ENCODE measurements at places on chromosomes 6 and 20. TPM values are rescaled to one million over a fixed set of nuclear protein-coding genes. Genes with fewer than 3 reads are reported as not detected.

- no peak for DNase-seq
Measured at GRCh38 chr20:24651171-24651975, 181.9 kb downstream of the SYNDIG1 start.

DNA sequence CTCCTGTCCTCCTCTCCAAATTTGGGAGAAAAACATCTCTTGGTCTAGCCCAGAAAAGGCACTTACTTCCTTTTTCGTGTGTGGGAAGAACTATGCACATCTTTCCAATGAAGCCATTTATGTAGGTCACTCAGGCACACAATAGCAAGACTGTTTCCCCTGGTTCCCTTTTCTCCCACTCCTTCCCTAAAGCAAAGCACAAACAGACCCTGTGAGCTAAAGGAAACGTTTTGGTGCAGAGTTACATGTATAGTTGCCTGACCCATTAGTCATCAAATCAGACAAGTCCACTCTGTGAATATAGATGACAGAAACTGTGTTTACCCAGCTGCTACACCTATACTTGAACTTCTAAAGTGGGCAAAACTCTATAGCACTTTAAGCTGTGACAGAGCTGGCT lies 474.6 kb downstream of the COL12A1 start:
- no peak for DNase-seq

Gene CCDC170
- polyA plus RNA-seq, result 3.9 TPM

DNA sequence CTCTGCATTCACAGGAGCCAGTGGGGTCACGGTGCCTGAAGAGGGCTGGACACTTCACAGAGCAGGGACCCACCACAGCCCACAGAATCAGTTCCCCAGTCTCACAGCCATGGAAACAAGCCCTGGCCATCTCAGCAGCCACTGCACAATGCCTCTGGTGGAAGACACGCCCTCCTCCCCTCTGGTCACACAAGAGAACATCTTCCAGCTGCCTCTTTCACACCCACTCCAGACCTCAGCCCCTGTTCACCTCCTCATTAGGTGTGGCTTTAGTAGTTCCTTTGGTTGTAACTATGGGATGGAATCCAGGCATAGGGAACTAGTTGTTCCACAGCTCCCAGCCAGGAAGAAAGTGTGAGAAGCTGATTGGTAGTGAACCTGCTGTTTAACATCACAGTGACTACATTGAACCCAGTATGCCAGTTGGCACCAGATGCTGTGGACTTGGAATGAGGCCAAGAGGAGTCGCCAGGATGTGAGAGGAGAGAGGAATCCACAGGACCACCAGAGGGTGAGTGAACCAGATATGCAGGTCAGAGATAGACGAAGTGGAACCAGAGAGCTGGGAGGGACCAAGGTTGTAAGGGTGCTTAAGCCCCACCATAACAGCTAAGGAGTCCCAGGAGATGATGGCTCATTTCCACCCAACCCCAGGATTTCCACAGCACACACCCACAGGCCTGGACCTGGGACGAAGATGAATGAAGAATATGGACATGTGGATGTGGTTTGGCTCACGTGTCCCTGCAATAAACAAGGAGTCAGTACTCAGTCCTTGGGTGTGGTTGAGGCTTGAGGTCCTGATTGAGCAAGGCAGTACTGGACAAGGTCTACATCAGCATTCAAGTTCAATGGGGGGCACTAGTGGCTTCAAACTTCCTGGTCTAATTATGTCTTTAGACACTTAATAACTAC lies 8.8 kb upstream of the BTN3A3 start:
- no peak for DNase-seq

GRCh38 chr20:52425701-52426100 lies 234.1 kb upstream of the ZFP64 start:
- DNase-seq, result no peak

Gene RIPOR2
- 7.1 TPM for polyA plus RNA-seq

DNA sequence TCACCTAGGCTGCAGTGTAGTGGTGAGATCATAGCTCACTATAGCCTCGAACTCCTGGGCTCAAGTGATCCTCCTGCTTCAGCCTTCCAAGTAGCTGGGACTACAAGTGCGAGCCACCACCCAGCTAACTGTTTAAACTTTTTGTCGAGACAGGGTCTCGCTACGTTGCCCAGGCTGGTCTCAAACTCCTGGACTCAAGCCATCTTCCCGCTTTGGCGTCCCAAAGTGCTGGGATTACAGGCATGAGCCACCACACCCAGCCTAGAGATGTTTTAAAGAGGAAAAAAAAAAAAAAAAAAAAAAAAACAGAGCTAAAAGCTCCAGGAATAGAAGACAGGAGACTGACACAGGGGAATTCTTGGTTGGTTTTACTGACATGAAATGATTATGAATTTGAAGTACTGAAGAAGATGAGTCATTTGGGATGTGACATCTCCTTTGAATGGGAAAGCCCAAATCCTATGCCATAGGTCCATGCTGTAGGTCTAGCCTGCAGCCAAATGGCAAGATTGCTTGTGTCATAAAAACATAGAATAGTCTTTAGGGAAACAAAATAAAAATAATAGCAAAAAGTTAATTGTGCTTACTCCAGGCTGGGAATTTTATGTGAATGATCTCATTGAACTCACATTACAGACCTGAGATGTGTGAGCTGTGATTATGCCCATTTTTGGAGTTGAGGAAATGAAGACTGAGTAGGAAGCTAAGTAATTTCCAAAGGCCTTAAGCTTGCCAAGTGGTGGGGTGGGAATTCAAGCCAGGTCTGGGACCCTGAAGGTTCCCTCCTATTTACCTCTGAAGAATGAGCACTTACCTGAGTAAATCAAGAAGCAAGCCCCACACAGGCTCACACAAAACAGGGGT lies 24.3 kb upstream of the NHSL1 start:
- no peak for DNase-seq

Gene GSTA3
- polyA plus RNA-seq, result 0.40 TPM

Gene SLC52A3
- polyA plus RNA-seq, result 4.8 TPM

Gene MAS1
- 0.04 TPM for polyA plus RNA-seq

- no peak for DNase-seq
Measured at GRCh38 chr6:72711731-72712130, 89.9 kb downstream of the KCNQ5 start.

GRCh38 chr6:34875292-34876213 lies 12.3 kb downstream of the TAF11 start:
- no peak for DNase-seq

All from left renal cortex interstitium (tissue), 4 donors.